Coronary artery (tissue), 2 donors: ENCODE measurements at places on chromosomes 11 and 22.
A peak's percentile ranks its signal among the peaks of the same experiment; 100 is the strongest.

DNA sequence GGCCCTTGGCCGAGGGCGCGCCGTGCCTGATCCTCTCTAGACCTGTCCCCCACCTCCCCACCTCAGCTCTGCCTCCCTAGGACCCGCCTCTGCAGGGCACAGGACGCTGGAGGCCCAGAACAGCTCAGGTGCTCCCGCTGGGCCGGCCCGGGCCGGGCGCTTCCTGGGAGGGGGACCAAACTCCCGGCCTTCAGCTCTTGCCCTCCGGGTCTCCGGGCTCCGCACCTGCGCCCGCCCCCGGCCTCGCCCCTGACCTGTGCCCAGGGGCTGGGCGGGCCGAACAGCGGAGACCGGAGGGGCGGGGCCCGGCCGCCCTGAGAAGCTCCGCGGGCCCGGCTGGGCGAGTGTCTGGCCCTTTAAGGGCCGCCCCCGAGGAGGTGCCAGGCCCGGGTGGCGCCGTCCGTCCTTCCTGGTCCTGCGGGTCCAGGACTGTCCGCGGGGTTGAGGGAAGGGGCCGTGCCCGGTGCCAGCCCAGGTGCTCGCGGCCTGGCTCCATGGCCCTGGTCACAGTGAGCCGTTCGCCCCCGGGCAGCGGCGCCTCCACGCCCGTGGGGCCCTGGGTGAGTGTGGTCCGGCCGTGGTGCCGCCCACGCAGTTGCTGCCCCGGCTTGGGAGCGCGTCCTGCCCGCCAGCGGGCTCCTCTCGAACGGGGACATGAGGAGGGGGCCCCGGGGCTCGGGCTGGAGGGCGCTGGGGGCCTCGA is at the start of gene SSH3:
SSH3 (plus strand) TSS at position 399 of the 703 bp plus-strand sequence; CDS start at position 495, 96 bp downstream.
- peak; percentile 80 for DNase-seq

- no peak for DNase-seq
Observed at GRCh38 chr11:64018310-64018709, 17.4 kb upstream of the FLRT1 start.

GRCh38 chr11:93653080-93653479 is 8.4 kb upstream of the CEP295 start:
- DNase-seq = no peak

GRCh38 chr11:72229925-72230763 is 5.6 kb downstream of the INPPL1 start:
- peak; percentile 53 for DNase-seq

- no peak for DNase-seq
Observed at GRCh38 chr22:39839917-39840510, 53.5 kb downstream of the ENTHD1 start.

DNA sequence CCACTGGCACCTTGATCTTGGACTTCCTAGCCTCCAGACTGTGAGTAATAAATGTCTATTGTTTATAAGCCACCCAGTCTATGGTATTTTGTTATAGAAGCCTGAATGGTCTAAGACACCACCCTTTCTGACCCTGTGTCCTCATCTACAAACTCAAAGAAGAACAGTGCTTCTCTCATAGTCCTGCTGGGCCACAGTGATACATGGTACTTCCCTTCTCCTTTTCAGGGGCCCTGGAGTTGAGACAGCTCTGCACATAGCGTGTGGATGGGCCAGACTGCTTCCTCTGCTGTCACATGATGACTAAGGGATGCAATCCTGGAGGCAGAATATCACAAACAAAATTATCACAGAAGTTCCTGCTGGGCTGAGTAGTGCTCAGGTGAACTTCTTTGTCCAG is 5.0 kb downstream of the KCNJ11 start:
- peak; percentile 62 for DNase-seq

DNA sequence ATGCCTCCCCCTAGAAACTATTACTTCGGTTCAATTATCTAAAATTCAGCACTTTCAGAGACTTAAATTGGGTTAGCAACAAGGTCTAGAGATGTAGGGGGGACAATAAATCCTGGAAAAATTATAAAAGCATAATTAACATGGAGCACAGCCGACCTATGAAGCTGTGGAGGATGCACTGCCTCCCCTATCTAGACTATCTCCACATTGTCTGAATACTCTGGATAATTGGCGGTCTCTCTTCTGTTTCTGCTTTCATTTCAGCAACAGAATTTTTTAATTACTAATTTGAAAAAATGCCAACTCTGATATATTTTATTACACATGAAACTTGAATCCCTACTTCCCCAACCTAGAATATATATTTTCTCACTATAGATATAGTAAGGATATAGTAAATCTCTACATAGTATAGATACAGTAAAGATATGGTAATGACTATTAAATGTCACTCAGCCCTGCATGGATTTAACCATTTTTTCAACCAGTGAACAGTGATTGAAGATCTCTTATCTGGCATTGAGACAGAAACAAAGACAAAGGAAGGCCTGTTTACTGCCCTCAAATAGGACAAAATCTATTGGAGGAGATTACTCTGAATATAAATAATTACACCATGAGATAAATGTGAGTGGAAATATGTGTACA is 157.6 kb downstream of the BLID start:
- DNase-seq = no peak

DNA sequence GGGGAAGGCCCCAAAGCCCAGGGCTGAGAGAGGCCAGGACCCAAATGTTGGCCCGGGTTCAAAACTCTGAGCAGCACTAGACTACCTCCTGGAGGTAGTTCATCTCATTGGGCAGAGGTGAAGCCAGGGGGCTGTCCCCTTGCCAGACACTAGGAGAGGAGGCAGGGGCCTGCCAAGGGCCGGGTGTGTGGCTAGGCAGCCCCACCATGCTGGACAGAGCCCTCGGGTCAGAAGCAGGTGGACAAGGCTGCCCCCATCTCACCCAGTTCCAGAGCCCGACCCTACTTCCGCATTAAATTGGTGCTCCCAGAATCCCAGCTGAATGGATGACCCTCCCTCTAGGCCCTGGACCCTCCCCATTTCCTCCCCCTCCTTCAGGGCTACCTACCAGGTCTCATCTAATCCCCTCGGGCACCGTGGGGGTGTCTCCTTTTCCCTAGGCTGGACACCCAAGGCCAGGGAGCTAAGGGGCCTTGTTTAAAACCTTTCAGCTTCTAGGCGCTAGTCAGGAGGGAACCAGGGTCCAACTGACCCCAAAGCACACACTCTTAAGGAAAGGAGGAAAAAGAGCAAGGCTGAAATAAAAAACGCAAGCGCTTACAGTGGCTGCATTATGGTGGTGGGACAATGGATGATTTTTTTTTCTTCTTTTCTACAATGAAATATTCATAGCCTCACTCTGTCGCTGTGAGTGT is 72.1 kb upstream of the TCF20 start:
- no peak for DNase-seq

- DNase-seq = no peak
Observed at GRCh38 chr11:2844116-2844842, 41.3 kb downstream of the CDKN1C start.

DNA sequence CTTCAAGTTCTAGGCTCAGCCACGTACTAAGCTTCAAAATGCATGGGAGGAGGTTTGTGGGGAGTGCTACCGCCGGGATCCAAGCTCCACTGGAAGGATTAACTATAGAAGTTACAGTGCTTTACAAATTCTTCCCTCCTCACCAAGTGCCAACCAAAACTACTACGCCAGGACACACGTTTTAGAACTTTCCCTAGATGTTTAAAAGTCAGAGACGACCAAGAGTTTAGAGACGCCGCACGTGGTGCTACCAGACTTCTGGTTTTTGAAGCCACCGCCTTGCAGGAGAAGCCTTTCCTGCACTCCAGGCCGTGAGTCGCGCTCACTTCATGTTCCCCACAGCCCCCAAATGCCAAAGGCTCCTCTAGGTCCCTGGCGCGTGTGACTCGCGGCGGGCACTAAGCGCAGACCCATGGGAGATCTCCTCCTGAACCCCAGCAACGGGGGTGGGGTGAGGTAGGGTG is 734 bp downstream of the SNU13 start:
- DNase-seq = no peak

DNA sequence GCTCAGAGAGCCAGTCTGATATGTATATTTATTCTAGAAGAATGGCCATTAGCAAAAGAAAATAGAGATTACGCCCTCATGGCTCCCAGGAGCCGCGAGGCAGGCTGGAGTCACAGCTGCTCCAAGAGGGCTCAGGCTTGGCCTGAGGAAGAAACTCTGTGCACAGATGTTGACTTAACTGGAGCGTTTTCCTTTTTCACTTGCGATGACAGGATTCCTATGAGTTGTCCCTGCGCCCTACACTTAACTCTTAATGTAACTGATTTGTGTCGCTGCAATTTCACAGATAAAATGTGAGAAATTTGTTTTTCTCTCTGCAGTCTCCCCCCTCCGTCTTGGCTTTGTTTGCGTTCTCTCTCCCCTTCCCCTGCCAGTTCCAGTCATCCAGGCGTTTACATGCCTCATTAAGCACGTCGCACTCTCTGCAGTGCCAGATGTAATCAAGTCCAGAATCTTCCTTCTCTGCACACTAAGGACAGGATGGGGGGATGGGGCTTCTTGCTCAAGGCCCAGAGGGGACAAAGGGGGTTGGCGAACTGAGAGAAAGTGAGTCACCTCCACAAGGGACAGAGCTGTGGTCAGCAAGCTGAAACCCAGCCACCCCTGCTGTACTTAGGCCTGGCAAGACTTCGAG is 1060.1 kb downstream of the NTM start:
- DNase-seq = no peak

- no peak for DNase-seq
Observed at GRCh38 chr22:33806191-33806590, 114.1 kb downstream of the LARGE1 start.
